ENCODE measurements at places on chromosomes 11 and 22. TPM values are rescaled to one million over a fixed set of nuclear protein-coding genes. Genes with fewer than 3 reads are reported as not detected.
A peak's percentile ranks its signal among the peaks of the same experiment; 100 is the strongest.

APOBEC3H gene
- not detected for total RNA-seq

JOSD1 gene
- total RNA-seq, result 64.0 TPM

- DNase-seq, result no peak
These were observed 281.9 kb downstream of the CADM1 start for GRCh38 chr11:115222218-115222862.

FAM118A gene
- 14.6 TPM for total RNA-seq

RCN1 gene
- total RNA-seq, result 84.5 TPM

NXPE1 gene
- total RNA-seq, result not detected

GRCh38 chr11:130402570-130402969 is 25.8 kb downstream of the ADAMTS8 start:
- DNase-seq, result no peak

- DNase-seq, result no peak
These were observed 40.4 kb downstream of the ACER3 start for GRCh38 chr11:76901144-76901543.

DNA sequence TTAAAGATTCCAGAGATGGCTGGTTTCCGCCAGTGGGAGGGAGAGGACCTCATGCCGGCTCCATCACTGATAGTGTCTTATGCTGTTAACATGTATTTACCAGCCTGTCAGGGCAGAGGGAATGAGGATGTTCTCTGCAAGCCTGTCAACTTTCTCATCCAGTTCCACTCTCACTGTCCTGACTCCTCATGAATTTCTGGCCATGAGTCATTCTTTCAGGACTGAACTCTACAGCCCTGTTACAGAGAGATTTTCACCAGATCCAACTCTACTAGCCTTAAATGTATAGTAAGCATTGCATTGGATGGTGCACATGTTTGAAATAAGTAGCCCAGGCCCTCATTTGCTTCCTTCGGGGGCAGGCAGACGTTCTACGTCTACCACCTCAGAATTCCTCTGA is 387.7 kb downstream of the TMEM135 start:
- no peak for DNase-seq

DNA sequence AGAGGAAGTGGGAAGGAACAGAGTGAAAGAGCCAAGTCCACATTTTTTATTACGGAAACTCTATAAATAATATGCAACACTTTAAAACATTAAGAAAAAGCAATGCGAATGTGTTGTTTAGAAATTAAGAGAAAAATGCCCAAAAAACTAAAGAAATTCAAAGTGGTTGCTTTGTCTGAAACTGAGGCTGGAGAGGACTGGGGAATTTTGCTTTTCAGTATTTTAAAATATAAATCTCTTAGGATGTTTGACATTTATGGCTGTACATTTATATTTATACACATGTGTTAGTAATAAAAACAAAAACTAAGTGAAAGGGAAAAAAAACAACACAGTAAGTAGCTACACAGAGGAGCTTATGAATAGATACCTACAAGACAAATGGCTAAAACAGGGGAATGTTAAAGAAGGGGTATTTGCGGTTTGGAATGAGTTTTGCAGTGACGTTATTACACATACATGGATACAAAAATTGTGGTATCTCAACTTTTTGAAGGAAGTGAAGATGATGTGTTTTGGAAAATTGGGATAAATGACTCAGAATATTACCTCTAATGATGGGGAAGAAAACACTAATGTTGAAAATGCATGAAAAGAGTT is 97.0 kb upstream of the DRD2 start:
- no peak for DNase-seq

GRCh38 chr22:45045208-45045607 is 35.4 kb upstream of the PHF21B start:
- DNase-seq, result no peak

- no peak for DNase-seq
These were observed 12.8 kb downstream of the AQP11 start for GRCh38 chr11:77602381-77603088.

CATSPER1 gene
- 2.9 TPM for total RNA-seq

C11orf52 gene
- total RNA-seq, result 16.0 TPM

GGA1 gene
- total RNA-seq, result 72.4 TPM

DNA sequence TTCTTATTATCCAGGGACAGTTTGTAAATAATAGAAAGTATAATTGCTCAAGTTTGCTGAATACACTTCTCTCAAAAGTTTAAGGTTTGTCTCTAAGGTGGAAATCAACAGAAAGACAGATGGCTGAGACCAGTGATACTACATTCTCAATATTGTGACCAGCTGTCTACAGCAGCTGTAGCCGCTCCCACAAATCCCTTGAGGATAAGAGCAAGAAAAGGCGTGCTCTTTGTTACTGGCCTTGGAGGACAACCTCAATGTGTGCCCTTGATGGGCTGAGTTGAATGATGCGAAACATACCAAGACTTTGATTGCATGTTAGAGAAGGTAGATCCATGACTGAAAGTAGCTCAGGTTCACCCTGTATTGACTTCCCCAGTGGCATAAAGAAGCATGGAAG is 6.1 kb downstream of the OR6M1 start:
- DNase-seq, result no peak

MSANTD4 gene
- 27.6 TPM for total RNA-seq

UBQLN3 gene
- total RNA-seq, result 1.4 TPM

TEF gene
- total RNA-seq, result 23.8 TPM

DNA sequence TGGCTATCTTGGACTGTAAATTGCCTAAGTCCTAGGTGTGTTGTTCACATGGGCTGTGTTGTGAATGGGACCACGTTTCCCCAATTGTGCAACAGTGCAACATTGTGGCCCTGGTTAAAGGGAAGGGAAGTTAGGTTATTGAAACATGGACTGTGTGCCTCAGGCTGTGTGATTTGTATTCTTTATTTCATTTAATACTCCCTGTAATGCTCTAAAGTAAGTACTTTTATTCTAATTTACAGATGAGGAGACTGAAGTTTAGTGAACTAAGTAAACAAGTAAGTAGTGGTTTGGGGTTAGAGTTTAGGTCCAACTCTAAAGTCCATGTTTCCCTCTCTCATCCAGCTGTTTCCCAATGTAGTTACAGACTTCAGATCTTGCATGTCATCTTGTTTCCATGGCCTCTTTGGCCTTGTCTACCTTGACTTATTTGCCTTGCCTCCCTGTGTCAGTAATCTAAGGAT is 77.7 kb downstream of the STIM1 start:
- DNase-seq, result no peak

DNA sequence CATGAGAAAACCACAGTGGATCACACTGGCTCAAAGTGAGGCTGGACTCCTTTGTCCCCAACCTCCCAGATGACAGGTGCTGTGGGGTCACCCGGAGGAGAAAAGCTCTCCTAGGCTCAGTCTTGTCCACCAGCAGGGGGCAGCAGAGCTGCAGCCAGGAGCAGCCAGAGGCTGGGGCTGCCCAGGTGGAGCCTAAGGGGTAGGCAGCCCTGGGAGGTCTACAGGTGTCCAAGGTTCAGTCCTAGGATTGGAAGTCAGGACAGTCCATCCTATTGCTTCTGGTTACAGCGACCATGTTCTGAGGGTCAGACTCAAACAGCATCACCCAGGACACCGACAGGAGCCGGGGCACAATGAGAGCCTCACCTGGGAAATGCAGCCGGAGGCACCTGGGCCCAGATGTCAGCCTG is 77.6 kb upstream of the IGLL5 start:
- no peak for DNase-seq

DNA sequence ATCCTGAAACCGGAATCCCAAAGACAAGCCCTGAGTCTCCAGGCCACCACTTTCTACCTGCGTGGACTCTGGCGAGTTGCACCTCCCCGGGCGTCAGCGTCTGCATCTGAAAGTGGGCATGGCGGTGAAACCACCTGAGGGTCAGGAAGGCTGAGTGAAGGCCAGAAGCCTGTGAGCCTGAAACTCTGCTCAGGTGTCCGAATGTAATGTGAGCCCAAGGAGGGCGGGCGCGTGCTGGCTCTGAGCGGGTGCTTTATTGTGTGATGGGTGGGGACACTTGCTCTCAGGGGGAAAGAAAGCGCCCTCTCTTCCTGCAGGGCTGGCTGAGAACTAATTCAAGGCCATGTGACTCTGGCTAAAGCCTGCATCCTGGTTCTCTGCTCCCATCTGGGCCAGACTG is 135.6 kb downstream of the ST3GAL4 start:
- DNase-seq, result no peak

DNA sequence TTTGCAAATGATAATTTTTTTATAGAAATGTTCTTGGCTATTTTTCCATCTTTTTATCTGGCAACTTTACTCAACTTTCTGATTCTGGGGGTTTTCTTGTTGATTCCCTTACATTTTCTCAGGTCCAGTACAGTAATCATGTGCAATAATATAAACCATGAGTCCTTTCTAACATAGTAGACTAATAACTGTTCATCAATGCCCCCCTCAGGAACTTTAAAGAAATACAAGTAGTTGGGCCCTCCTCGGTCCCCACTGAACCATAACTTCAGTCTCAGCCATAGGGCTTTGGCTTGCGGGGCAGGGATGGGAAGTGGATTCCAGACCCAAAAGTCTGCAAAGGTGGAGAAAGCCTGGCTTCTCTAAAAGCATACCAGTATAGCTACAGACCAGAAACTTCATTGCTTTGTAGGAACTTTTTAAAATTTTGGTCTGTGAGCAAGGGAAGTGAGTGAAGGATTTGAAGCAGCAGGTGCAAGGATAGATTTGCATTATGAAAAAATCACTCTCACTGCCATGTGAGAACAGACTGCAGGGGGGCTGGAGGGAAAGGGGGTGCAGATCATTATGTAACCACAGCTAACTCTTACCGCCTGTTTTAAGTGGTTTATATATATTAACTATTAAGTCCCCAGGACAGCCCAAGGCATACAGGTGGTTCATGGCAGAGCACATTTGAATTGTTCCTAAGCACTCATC is 10.4 kb upstream of the TUB start:
- peak; percentile 56 for DNase-seq

DNA sequence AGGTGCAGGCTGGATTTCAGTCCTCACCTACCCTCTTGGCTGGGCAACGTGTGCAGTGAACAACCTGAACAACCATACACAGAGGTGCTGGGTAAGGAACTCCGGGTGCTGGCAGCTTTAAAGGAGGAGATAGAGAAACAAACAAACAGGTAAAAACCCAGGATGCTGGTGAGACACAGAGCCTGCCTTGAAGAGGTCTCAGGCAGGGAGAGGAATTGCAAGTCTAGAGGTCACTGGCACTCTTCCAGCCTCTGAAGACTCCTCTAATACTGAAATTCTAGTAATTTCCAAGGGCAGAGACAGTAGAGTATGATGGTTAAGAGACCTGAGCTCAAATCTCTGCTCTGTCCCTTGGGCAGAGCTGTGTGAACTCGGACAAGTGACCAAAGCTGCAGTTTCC is 192.5 kb downstream of the CEP164 start:
- DNase-seq, result peak; percentile 42

DNA sequence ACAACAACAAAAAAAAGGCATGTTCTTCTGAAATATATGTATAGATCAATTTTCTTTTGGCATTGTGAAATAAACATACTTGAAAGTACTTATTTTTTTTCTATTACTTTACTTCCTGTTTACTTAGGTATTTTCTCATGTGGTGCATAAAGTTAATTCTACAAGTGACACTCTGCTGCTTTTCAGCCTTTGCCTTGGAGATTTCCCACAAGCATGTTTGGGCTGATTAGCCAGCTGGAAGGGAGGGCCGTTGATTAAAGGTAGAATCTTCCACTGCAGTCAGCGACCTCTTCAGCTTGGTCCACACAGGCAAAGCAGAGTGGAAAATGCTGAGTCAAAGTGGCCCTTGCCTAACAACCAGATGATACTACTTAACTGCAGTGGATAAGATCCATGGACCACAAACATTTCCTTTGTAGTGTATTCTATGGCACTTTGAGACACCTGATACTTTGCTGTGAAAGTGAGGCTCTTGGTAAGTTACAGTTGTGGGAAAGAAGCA is 176.0 kb downstream of the ARHGAP42 start:
- DNase-seq, result peak; percentile 24

DNA sequence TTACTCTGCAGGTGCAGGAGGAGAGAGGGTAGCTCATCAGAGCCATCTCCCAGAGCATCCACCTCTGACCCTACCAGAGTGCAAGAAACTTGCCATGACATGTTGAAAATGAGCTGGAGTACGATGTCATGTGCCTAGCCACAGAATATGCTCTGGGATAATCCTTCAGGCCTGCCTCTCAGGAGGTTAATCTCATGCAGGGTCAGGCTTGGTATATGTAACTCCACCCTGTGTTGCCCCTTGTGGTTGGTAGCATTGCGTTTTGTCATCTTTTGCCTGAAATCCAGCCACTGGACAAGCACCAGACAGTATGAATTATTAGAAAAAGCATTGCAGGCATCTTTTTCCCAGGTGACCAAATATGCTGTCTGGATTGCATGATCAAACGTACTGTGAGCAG is 36.2 kb downstream of the CNTF start:
- DNase-seq, result no peak

OR51B4 gene
- total RNA-seq, result 1.9 TPM

- DNase-seq, result peak; percentile 44
These were observed 88.8 kb downstream of the CD44 start for GRCh38 chr11:35227576-35228327.

GRCh38 chr11:68346462-68346790 is 34.0 kb downstream of the LRP5 start:
- no peak for DNase-seq

- DNase-seq, result no peak
These were observed 67.4 kb downstream of the AMOTL1 start for GRCh38 chr11:94835594-94835927.

DNA sequence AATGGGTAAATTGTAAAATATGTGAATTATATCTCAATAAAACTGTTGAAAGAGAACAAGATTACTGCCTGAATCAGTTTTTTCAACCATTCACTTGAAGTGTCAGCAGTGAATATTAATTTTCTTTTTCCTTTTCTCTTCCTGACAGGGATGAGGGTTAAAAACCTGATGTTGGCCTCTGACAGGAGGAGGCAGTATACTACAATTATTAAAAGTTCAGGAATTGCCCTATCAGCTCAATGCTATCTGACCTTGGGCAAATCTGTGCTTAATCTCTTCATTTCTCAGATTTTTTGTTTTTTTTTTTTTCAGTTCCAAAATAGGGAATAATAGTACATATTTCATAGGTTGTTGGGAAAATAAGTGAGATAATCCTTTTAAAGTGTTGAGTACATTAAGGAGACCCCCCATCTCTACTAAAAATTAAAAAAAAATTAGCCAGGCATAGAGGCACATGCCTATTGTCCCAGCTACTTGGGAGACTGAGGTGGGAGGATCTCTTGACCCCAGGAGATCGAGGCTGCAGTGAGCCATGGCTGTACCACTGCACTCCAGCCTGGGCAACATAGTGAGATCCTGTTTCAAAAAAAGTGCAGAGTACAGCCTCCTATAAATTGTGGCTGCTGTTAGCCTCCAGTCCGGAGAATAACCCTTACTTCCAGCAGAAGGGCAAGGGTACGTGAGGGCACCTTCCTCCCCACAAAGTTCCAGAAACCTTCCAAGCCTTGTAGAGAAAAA is 48.8 kb downstream of the TRIM44 start:
- DNase-seq, result no peak

CD3E gene
- 4.4 TPM for total RNA-seq

DNA sequence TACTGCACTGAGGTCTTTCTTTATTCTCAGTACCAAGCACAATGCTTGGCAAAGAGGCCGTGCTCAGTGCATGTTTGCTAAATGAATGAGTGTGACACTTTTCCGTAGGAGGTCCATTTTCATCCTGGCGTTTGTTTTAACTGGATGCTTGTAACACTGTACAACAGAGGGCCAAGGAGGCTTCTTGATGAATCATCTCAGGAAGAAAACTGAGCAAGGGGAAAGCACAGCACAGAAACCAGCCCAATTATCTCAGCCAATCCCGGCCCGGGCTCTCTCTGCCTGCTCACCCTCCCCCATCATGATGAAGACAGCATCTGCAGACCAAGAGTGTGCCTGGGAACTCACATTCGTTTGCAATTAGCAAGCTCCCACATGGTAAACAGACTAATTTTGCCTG is 570.3 kb downstream of the OPCML start:
- no peak for DNase-seq

- DNase-seq, result no peak
These were observed 102.4 kb upstream of the SORL1-AS1 start for GRCh38 chr11:121555121-121555520.

SHANK3 gene
- total RNA-seq, result 17.1 TPM

All from lung (tissue), 17 donors.